ENCODE measurements at places on chromosomes 2 and 18.

DNA sequence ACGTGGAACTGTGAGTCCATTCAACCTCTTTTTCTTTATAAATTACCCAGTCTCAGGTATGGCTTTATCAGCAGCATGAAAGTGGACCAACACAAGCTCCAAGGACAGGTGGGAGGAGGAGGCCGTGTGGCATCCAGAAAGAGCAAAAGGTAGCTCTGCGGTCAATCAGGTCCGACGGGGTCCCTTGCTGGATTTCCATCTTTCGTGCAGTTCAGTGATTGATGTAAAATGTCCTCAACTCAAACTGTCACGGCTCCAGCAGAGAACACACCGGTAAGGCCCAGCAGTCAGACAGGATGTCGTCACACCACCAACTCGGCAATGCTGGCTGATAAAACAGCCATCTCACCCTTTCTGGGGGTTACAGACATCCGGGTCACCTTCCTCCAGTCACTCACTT, 123.3 kb downstream of the PXDN start:
- DNase-seq, result no peak

DNA sequence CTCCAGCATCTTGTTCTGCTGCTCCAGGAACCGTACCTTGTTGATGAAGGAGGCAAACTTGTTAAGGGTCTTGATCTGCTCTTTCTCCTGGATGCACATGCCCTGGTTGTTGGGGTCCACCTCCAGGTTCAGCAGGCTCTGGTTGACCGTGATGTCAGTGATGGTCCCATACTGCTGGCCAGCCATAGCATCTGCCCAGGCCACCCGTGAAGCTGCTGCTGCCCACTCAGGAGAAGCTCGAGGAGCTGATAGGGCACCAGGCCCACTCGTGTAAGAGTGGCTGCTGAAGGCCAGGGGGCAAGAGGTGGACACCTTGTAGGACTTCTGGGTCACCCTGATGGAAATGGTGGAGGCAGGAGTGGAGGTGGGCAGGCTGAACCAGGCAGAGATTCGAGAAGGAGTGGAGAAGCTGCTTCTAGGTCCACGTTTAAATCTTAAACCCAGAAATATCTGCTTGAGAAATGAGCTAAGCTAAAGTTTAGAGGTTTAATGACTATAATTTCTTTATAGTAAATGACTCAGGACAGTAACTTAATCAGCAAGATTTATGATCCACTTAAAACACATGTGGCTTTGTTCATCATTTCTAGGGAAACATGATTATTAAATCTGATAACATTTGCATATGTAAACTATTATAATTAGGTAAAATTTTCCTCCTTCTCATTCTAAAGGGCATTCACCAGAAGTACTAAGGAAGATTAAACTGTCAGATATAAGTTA, 358.7 kb upstream of the SETBP1 start:
- DNase-seq, result no peak

DNA sequence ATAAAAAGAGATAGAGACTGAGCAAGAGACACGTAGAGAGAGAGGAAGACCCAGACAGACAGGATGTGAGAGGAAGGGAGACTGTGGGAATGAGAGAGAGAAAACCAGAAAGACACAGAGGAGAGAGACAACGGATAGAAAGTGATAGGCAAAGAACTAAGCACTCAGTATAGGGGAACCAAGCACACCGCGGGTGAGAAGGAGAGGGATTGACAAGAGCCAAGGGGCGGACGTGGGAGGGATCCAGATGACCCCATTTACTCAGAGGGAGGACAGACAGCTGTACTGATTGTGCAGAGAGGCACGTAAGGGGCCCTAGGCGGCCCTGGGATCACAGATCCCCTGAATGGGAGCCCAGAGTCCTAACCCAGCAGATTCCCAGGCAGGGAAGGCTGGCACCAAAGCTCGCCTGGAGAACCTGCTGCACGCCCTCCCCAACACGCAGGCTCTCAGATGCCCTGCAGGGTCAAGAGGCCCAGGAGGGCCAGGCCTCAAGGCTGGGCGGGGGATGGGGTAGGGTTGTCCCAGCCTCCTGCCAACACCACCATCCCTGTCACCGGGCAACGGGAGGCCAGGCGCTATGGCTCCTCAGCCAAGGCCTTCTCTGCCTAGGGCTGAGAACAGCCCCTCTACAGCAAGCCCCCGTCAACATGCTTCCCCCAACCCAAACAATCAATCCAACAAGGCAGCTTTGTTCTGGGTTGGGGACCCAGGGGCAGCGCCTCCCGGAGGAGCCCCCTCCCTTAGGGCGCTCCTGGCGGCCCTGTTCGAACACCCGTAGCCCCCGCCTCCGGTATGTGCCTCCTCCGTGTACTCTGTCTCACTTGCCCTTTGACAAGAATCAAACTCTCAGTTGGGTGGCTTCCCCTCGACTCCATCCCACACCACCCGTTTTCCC, 579 bp downstream of the LOXL3 start:
- DNase-seq, result no peak

GRCh38 chr2:108942888-108943287, 46.1 kb downstream of the EDAR start:
- no peak for DNase-seq

GRCh38 chr2:105804266-105804665, 59.6 kb downstream of the NCK2 start:
- no peak for DNase-seq

- no peak for DNase-seq
Observed at GRCh38 chr2:190847504-190848081, 33.0 kb upstream of the GLS start.

DNA sequence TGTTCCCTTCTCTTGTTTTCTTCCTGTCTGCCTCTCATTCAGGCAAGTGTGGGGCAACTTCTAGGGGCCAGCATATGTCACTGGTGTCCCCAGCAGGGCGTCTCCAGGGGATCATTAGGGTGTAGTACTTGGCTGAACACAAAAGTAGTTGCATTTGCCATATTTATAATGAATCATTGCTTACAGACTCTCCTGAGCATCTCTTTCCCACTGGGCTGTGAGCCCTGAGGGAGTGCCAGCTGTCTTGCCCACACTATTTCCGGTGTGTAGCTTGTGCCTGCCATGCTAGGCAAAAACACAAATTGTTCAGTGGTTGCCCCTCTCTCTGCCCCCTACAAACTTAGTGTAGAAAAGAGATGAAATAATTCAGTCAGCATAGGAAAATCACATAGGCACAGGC, 40.8 kb upstream of the SCLY start:
- no peak for DNase-seq

DNA sequence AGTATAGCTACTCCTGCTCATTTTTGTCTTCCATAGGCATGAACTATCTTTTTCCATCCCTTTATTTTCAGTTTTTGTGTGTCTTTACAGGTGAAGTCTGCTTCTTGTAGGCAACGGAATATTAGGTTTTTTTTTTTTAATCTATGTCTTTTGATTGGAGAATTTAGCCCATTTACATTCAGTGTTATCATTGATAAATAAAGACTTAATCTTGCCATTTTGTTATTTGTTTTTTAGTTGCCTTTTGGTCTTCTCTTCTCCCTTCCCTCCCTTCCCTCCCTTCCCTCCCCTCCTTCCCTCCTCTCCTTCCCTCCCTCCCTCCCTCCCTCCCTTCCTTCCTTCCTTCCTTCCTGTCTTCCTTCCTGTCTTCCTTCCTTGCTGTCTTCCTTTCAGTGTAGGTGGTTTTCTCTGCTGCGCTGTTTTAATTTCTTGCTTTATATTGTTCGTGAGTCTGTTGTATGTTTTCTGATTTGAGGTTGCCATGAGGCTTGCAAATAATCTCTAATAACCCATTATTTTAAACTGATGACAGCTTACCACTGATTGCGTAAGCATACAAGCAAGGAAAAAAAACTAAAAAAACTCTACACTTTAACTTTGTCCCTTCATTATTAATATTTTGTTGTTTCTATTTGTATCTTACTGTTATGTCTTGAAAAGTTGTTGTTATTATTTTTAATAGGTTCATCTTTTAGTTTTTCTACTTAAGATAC, 353.8 kb downstream of the PARD3B start:
- no peak for DNase-seq

DNA sequence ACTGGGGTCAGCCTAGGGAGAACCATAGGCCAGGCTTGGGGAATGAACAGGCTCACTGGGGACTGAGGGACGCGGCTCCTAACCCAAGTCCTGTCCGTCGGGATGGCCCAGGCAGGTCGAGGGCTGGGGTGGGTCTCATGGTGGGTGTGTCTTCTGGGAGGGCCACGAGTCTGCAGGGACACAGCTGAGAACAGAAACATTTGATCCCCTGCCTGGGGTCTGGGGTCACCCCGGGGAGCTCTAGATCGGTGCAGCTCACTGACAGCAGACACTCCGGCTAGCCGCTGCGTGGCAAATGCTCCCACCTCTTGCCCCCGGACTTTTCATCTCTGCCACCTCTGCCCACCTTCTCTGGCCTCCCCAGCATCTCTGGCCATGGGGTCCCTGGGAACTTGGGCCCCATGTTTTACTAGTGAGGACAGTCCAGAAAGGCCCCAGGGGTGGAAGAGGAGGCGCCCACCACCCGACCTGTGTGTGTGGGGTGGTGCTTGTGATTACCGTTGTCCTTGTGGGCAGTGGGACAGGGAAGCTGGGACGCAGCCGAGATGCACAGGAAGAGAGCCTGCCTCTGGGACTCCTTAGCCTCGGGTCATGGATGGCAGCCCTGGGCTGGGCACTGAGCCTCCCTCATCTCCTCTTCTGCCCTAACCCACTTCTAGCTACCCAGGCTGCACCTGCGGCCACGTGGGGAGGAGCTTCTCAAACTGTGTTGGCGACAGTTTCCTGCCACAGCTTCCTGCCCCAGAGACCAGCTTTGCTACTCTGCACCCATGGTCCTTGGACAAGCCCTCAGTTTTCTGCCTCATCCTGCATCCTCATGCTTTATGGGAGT, 4.9 kb downstream of the ZAP70 start:
- DNase-seq, result peak; percentile 64

DNA sequence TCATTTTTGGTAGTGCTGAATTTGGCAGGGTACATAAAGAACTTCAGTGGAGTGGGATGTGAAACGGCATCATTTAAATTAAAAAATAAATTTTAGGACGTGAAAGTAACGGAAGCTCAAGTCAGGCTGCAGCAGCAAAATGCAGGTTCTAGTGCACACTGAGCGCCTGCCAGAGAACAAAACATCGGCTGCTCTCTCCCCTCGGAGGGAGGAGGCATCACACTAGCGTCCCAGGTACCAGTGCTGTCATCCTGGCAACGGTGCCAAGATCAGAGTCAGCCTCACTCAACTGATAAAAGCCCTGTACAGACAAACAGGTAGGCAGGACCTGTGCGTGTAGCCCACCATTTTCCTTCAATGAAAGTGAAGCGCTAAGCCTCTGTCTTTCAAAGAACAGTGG, 261.5 kb downstream of the PTGR3 start:
- DNase-seq, result no peak

GRCh38 chr2:67479261-67479660, 82.1 kb downstream of the ETAA1 start:
- DNase-seq, result no peak

GRCh38 chr2:16623031-16623430, 42.6 kb downstream of the CYRIA start:
- no peak for DNase-seq

- no peak for DNase-seq
Observed at GRCh38 chr2:23803264-23803964, 123.5 kb downstream of the ATAD2B start.

GRCh38 chr2:237217995-237218616, 132.4 kb downstream of the COPS8 start:
- no peak for DNase-seq

DNA sequence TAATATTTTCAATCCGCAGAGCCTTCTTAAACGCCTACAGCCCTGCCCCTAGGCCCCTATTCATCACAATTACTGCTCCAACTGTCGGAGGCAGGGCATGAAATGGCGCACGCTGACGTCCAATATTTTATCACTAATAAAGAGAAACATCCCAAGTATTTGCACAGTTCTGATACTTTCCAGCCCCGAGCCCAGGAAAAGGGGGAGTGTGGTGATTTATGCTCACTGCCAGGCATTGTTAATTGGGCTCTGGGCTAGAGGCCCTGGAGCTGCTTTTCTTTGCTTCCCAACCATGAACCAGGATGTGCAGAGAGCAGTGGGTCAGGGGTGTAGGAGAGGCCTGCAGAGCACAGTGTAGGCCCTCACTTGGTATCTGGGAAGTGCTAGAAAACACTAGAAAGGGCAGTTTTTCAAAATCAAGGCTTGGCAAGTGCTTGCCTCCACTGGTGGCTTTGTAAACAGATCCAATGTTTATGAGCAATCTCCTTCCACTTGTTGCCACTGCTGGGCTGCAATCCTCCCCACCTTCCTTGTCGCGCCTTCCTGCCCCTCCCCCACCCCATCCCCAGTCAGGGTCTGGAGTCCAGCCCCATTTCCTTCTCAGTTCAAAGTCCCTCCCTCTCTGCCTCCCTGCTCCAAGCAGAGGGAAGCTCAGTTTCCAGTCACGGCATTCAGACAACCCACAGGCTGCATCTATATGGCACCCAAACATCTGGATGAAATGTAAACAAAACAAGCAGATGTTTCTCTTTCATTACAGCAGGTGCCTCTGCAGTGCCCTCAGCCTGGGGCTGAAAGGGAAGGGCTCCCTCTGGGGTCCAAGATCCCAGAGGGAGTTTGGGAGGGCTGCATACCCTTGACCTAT, 83.9 kb upstream of the PKDCC start:
- DNase-seq, result no peak

DNA sequence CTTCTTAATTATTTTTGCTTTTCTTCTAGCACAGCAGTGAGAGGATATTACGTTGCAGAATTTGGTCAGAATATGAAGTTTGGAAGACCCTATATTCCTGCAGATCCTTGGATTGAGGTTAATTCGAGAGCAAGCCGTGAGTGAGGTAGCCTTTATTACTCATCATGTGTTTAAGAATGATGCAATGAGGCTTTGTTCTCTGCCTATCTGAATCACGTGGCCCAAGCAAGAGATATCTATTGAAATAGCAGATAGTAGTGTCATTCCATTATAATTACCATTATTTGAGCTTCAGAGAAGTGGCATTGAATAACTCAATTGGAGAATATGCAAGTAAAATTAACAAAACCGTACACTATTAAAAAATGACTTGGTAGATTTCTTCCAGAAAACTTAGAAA, 641.1 kb downstream of the TMEM182 start:
- DNase-seq, result no peak

GRCh38 chr2:70645733-70646419, 92.2 kb upstream of the TGFA start:
- no peak for DNase-seq

DNA sequence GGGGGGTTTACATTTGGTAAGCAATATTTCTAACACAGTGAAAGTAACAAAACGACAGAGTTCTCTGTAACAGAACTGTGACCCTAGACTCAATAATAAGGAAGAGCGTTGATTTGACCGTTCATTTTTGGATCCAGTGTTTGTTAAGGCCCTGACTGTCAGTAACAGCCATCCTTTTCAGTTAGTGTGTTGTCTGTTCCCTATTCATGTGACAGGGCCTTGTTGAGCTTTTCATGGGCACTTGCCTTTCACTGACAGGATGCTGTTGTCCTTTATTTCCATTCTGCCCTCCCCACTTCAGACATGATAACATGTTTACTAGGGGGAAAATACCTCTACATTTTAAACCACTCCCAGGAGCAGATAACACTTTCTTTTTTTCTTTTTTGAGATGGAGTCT, 45.8 kb downstream of the MAP4K4 start:
- no peak for DNase-seq
